Body of pancreas (tissue), 4 donors: ENCODE measurements at places on chromosomes 6 and 20. TPM values are rescaled to one million over a fixed set of nuclear protein-coding genes. Genes with fewer than 3 reads are reported as not detected.

GRCh38 chr20:47440857-47441773 lies 60.6 kb upstream of the NCOA3 start:
- DNase-seq, result no peak
- H3K27me3 ChIP-seq, result no peaks in the 10 kb centered on the region
- no peaks in the 10 kb centered on the region for H3K36me3 ChIP-seq
- no peak overlapping the region for H3K4me3 ChIP-seq
- H3K4me1 ChIP-seq, result peaks cover 10% of the 10 kb centered on the region

The FGD2 gene
- total RNA-seq, result 10.1 TPM

The PNPLA1 gene
- not detected for total RNA-seq

The PBOV1 gene
- total RNA-seq, result not detected

The SLC35F1 gene
- total RNA-seq, result 0.78 TPM

DNA sequence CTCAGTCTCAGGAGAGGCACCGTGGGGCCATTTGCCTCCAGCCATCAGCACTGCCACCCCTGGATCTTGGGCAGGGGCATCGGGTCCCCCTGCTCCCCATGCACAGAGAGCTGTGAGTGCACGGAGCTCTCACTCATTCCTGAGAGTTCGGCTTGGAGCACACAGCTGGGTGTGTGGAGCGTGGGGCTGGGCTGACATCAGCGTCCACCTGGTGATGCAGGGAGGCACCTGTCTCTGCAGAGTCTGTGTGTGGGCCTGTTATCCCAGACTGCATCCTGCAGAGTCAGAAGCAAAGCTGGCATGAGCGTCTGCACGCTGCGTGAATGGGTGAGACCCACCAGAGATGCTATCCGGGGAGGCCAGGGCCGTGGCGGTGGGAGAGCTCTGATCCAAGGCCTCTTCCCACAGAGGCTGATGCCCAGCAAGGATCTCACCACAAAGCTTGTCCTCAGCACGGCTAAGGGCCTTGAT lies 248.8 kb upstream of the AFDN start:
- H3K4me3 ChIP-seq, result no peak overlapping the region
- H3K4me1 ChIP-seq, result peaks cover 6% of the 10 kb centered on the region
- no peak for DNase-seq
- no peaks in the 10 kb centered on the region for H3K27me3 ChIP-seq
- no peaks in the 10 kb centered on the region for H3K36me3 ChIP-seq
- H3K27ac ChIP-seq, result no peak overlapping the region

- no peaks in the 10 kb centered on the region for H3K36me3 ChIP-seq
- no peak for DNase-seq
- no peaks in the 10 kb centered on the region for H3K27me3 ChIP-seq
- peaks cover 11% of the 10 kb centered on the region for H3K4me1 ChIP-seq
- H3K4me3 ChIP-seq, result no peak overlapping the region
Measured at GRCh38 chr20:31473331-31474096, 1.4 kb downstream of the DEFB124 start.

The FERMT1 gene
- 5.7 TPM for total RNA-seq

- peaks cover 18% of the 10 kb centered on the region for H3K4me1 ChIP-seq
- H3K4me3 ChIP-seq, result peak within 1 kb of the TSS; percentile 66
- peak within 1 kb of the TSS; percentile 91 for H3K27ac ChIP-seq
- no peaks in the 10 kb centered on the region for H3K27me3 ChIP-seq
- no peaks in the 10 kb centered on the region for H3K36me3 ChIP-seq
Measured at GRCh38 chr6:169724494-169725124, at the start of gene PHF10. Gene PHF10, minus strand, starts transcription at chr6:169724500. Its CDS starts 569 bp downstream, at chr6:169723931.

GRCh38 chr6:124234801-124235200 lies 431.1 kb downstream of the NKAIN2 start:
- H3K36me3 ChIP-seq, result no peaks in the 10 kb centered on the region
- no peak overlapping the region for H3K4me3 ChIP-seq
- DNase-seq, result no peak

The EGFL8 gene
- total RNA-seq, result 5.7 TPM

DNA sequence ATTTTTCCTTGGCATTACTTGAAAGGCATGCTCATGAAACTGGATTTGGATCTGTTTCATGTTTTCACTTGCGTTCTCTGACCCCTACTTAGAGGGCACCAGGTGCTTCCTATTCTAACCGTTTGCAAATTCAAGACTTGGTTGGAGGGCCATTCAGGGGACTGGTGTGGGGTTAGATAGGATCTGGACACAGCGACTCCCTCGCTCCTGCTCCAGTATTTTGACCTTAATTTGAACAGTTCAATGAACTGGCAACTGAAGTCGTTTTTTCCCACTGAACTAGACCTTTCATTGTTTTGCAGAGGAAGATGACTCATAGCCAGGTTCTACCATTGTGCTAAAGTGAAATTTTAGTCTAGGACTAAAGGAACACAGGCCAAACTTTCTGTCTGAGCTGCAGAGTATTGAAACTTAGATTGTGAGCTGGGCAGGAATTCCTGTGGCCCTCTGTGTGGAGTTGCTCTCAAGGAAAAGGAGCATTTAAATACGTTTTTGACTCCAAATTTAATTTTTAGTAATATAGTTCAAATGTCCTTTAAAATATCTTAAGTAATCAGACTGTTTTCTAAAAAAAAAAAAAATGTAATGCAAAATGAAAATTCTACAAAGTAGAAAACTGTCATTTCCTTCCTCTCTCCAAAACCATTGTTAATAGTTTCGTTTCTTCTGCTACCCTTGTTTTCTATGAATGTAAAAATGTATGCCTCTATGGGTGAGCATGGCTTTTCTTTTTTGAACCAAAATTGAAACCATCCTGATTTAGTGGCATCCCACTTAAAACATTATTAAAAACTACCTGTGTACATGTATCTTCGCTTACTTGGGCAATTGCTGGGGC lies 64.8 kb downstream of the UTRN start:
- H3K4me1 ChIP-seq, result peaks cover 55% of the 10 kb centered on the region
- no peaks in the 10 kb centered on the region for H3K27me3 ChIP-seq
- no peak for DNase-seq
- no peaks in the 10 kb centered on the region for H3K36me3 ChIP-seq

GRCh38 chr6:91482498-91482897 lies 895.6 kb upstream of the MAP3K7 start:
- no peaks in the 10 kb centered on the region for H3K36me3 ChIP-seq
- H3K4me1 ChIP-seq, result no peaks in the 10 kb centered on the region
- H3K27ac ChIP-seq, result no peak overlapping the region
- H3K27me3 ChIP-seq, result no peaks in the 10 kb centered on the region

DNA sequence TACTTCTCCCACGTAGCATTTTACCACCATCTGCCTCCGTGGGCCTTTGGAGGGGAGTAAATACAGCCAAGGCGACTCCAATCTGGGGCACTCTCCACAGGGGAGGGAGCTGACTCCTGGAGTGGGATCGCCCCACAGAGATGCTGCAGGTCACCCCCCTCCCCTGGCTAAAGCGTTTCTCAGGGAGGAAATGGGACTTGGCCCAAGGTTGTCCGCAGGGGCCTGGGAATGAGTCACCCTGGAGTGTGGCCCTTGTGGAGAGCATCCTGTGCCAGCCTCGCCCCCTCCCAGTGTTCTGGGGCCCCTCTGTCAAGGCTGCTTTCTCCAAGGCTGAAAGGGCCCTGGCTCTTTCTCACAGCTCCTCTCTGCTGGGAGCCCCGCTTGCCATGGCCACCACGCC lies 84.5 kb upstream of the QKI start:
- H3K36me3 ChIP-seq, result no peaks in the 10 kb centered on the region
- no peak overlapping the region for H3K4me3 ChIP-seq
- DNase-seq, result no peak
- no peaks in the 10 kb centered on the region for H3K4me1 ChIP-seq

- no peaks in the 10 kb centered on the region for H3K36me3 ChIP-seq
- H3K4me1 ChIP-seq, result no peaks in the 10 kb centered on the region
- H3K27me3 ChIP-seq, result no peaks in the 10 kb centered on the region
- H3K4me3 ChIP-seq, result no peak overlapping the region
- no peak overlapping the region for H3K27ac ChIP-seq
Measured at GRCh38 chr20:40313730-40314129, 375.3 kb downstream of the MAFB start.

GRCh38 chr20:45359069-45359405 lies 3.9 kb upstream of the SYS1 start:
- H3K36me3 ChIP-seq, result no peaks in the 10 kb centered on the region
- H3K27ac ChIP-seq, result peak overlapping the region; percentile 78
- no peak overlapping the region for H3K4me3 ChIP-seq
- no peaks in the 10 kb centered on the region for H3K27me3 ChIP-seq

GRCh38 chr6:134495203-134495889 lies 177.4 kb upstream of the SGK1 start:
- no peaks in the 10 kb centered on the region for H3K36me3 ChIP-seq
- peaks cover 12% of the 10 kb centered on the region for H3K4me1 ChIP-seq
- no peak for DNase-seq
- no peaks in the 10 kb centered on the region for H3K27me3 ChIP-seq
- no peak overlapping the region for H3K4me3 ChIP-seq
- no peak overlapping the region for H3K27ac ChIP-seq

The EPB41L1 gene
- 53.4 TPM for total RNA-seq

- no peak overlapping the region for H3K4me3 ChIP-seq
- DNase-seq, result no peak
- no peak overlapping the region for H3K27ac ChIP-seq
- H3K27me3 ChIP-seq, result no peaks in the 10 kb centered on the region
- peaks cover 29% of the 10 kb centered on the region for H3K4me1 ChIP-seq
- peaks cover 2% of the 10 kb centered on the region for H3K36me3 ChIP-seq
Measured at GRCh38 chr6:36916126-36916525, 30.4 kb downstream of the C6orf89 start.

The ERVFRD-1 gene
- total RNA-seq, result not detected

- peak; percentile 81 for DNase-seq
- H3K27me3 ChIP-seq, result no peaks in the 10 kb centered on the region
- H3K4me1 ChIP-seq, result peaks cover 40% of the 10 kb centered on the region
- no peaks in the 10 kb centered on the region for H3K36me3 ChIP-seq
- peak overlapping the region; percentile 13 for H3K4me3 ChIP-seq
Measured at GRCh38 chr6:3751730-3752530, 417 bp upstream of the PXDC1 start.

DNA sequence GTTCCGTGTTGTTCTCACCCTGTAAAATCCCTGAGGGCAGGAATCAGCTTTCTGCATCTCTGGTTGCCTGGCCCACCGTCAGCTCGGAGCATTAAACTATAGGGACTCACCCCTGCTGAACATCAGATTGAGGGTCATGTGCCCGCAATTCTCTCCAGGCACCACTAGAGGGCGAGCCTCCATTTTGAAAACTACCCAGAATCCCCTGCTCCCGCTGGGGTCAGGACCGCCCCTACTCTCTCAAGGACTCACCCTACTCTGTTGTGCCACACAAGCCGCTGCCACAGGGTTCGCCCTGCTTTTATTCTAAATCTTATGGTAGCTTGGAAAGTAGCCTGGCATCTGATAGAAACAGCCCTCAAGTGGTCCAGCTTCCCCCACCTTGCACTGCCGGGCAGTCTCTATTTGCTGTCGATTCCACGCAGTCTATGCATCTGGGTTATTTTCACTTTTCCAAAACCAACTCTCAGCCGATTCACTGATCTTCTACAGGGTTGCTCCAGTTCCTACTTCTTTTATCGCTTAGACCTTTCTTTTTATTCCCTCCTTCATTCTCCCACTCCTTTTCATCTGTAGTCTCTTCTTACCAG lies 244.1 kb upstream of the QKI start:
- no peaks in the 10 kb centered on the region for H3K4me1 ChIP-seq
- H3K27ac ChIP-seq, result no peak overlapping the region
- DNase-seq, result no peak
- no peak overlapping the region for H3K4me3 ChIP-seq

The PRSS35 gene
- not detected for total RNA-seq

The SNX3 gene
- total RNA-seq, result 61.6 TPM

- H3K27me3 ChIP-seq, result no peaks in the 10 kb centered on the region
- no peak overlapping the region for H3K4me3 ChIP-seq
- peaks cover 12% of the 10 kb centered on the region for H3K36me3 ChIP-seq
Measured at GRCh38 chr20:49104365-49104648, 58.2 kb downstream of the CSE1L start.

DNA sequence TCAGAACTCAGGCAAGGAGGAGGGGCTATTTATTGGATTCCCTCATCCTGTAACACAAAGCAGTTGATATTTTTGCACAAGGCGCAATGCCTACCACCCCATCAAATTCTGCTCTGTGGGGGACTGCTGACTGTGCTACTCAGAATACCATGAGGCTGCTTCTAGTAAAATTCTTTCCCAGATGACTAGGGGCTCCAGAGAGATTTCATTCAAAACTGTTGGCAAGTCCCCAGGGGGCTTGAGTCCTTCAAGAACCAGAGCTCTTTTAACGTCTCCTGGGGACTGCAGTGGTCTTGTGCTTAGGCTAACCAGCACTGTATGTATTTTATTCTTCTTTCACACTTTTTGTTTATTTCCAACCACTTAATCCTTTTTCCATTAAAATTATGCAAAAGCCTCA lies 365.9 kb upstream of the AGPAT4 start:
- no peaks in the 10 kb centered on the region for H3K4me1 ChIP-seq
- H3K36me3 ChIP-seq, result no peaks in the 10 kb centered on the region
- no peak overlapping the region for H3K27ac ChIP-seq
- no peaks in the 10 kb centered on the region for H3K27me3 ChIP-seq
- DNase-seq, result no peak

- DNase-seq, result no peak
- H3K4me1 ChIP-seq, result no peaks in the 10 kb centered on the region
- H3K36me3 ChIP-seq, result no peaks in the 10 kb centered on the region
- H3K27me3 ChIP-seq, result no peaks in the 10 kb centered on the region
Measured at GRCh38 chr6:43740321-43740960, 29.6 kb upstream of the VEGFA start.

DNA sequence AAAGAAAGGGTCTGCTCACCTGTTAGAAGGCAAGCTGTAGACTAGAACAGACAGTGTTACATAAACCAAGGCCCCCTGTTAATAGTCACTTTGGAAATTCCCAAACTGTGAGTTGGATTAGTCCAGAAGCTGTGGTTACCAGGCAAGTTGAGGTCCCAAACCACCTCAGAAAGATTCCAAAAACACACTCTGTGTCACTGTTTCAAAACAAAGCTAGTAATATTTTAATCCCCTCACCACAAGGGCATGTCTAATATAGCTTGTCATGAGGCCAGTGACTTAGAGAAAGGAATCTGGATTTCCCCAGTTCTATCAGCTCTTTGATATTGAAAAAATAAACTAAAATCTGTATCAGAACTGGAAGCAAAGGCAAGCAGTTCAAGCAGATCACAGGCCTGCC lies 244.6 kb downstream of the HAO1 start:
- H3K27ac ChIP-seq, result no peak overlapping the region
- H3K36me3 ChIP-seq, result no peaks in the 10 kb centered on the region
- no peak for DNase-seq
- H3K4me3 ChIP-seq, result no peak overlapping the region
- H3K27me3 ChIP-seq, result no peaks in the 10 kb centered on the region

The SNAP25 gene
- 10.9 TPM for total RNA-seq

DNA sequence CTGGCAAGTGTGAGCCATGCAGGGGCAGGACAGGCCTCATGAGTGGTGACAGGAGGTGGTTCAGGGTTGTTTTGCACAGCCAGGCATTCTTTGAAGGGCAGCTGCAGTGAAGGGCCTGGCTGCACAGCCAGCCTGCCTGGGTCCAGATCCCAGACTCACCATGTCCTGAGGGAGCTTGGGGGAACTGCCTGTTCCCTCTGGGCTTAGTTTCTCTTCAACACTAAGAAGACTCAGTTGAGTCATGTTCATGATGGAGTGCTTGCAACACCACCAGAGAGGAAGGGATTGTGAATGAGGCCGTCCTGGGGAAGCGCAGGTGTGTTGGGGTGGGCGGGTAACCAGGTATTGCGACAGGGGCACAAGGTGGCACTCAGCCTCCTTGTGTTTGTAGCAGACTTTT lies 102.4 kb downstream of the CDH26 start:
- no peak overlapping the region for H3K4me3 ChIP-seq
- H3K4me1 ChIP-seq, result no peaks in the 10 kb centered on the region
- DNase-seq, result no peak
- no peak overlapping the region for H3K27ac ChIP-seq
- no peaks in the 10 kb centered on the region for H3K27me3 ChIP-seq

- DNase-seq, result no peak
- no peaks in the 10 kb centered on the region for H3K4me1 ChIP-seq
- no peak overlapping the region for H3K4me3 ChIP-seq
- no peaks in the 10 kb centered on the region for H3K27me3 ChIP-seq
- H3K27ac ChIP-seq, result no peak overlapping the region
- no peaks in the 10 kb centered on the region for H3K36me3 ChIP-seq
Measured at GRCh38 chr20:11076434-11077105, 402.8 kb upstream of the JAG1 start.

The LY6G6D gene
- not detected for total RNA-seq
